ENCODE measurements at places on chromosomes 3 and 15.

- DNase-seq, result no peak
Observed at GRCh38 chr3:113914646-113915045, 33.2 kb upstream of the ZDHHC23 start.

GRCh38 chr3:167666563-167666962 is 12.8 kb upstream of the WDR49 start:
- DNase-seq, result no peak

GRCh38 chr15:68078365-68078764 is 24.2 kb downstream of the PIAS1 start:
- no peak for DNase-seq

- DNase-seq, result no peak
Observed at GRCh38 chr3:54817628-54818027, 110.2 kb downstream of the LRTM1 start.

DNA sequence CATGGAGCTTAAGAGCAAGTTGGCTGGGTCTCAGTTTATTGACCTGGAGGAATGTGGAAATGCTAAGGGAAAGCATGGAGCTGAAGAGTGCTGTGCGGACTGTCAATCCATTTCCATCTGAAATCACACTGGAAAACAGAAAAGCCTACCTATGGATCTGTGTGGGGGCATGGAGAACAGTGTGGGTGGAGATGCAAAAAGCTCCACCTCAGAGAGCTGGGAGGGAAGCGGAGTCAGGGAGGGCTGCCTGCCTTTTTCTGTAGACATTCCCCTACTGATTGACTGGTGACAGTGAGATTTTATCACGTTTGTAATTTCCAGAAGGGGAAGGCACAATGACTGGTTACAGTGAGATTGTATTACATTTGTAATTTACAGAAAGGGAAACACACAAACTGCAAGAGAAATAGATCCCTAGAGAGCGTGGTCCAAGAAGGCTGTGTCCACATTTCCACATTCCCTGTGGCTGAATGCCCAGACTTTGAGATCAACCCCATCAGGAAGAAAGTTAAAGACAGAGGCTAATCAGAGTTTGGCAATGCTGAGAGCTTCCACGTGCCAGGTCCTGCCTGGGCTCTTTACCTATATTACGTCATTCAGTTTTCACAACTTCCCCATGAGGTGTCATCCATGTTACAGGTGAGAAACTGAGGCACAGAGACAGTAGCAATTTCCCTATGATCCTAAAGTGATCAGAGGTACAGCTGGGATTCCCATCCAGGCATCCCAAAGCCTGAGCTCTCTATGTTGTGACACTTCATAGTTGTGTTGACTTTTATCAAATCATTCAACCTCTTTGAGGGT is 67.7 kb upstream of the NSMCE3 start:
- DNase-seq, result no peak

GRCh38 chr15:61752001-61752400 is 308.2 kb downstream of the VPS13C start:
- no peak for DNase-seq

- no peak for DNase-seq
Observed at GRCh38 chr3:113897373-113897777, 50.4 kb upstream of the ZDHHC23 start.

DNA sequence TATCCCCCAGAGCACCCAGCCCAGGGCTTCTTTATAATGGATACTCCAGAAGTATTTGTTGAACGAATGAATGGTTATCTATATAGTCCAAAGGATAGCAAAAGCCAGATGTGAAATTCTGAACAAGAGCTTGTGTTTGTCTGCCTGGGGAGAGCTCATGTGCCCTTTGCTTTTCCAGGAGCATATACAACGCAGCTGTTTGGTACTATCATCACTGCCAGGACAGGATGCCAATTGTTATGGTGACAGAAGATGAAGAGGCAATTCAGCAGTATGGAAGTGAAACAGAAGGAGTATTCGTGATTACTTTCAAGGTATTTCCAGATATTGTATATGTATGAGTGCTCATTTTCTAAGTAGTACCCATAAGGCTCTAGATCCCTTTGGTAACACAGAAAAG is 15.2 kb downstream of the DIS3L start:
- DNase-seq, result no peak

DNA sequence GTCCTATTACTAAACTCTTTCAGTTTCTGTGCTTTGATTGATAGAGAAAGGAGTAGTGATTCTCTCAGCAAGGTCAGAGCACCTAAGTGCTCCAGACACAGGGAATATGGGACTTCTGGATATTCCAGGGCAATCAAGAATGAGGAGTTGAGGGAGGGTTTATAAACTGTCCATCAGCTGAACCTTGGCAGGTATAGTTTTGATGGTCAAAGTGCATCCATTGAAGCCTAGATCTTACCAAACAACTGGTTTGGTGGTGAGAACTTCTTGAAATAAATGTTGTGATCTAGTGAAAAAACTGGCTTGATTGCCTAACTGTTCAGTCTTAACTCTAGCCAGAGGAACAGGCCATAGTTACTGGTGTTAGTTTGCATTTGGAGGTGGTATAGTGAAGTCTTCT is 207.0 kb upstream of the ONECUT1 start:
- no peak for DNase-seq

DNA sequence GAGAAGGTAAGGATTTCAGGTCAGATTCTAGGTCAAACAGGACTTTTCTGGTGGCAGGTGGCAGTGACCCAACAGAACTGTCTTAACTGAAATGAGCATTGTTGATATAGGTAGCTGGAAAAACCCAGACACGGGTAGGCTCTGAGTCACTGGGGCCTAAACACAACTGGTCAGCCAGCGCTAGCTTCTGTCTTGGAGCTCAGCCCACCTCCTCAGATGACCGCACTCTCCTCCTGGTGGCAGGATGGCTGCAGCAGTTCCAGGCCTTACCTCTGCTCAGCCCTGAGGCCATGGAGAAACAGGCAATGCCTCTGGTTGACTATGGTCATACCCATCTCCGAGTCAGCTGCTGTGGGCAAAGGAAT is 61.1 kb upstream of the GATA2 start:
- DNase-seq, result no peak

- DNase-seq, result no peak
Observed at GRCh38 chr3:149203758-149204157, 17.9 kb downstream of the CP start.

GRCh38 chr15:99433026-99433756 is 132.6 kb upstream of the MEF2A start:
- DNase-seq, result no peak
